Left colon (tissue), 2 donors: ENCODE measurements at places on chromosomes 1 and 21.

DNA sequence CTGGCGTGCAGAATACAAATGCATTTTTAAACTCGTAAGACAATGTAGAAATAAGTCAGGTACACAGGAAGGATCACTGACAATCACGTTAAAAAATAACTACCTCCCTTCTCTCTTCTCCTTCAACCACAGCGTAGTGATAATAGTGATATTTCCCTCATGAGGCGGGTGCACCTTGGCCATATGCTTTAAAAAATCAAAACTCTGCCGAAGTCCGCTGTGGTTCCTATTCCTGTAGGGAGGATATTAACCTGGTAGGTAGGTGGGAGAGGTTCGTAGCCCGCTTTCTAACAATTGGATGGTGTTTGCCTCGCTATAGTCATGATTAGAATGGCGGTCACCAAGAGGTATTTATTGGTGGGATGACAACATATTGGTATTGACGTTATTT lies 732 bp downstream of the GREM2 start:
- no peak for DNase-seq

GRCh38 chr21:37005548-37006485 lies 685 bp upstream of the RIPPLY3 start:
- DNase-seq: no peak

DNA sequence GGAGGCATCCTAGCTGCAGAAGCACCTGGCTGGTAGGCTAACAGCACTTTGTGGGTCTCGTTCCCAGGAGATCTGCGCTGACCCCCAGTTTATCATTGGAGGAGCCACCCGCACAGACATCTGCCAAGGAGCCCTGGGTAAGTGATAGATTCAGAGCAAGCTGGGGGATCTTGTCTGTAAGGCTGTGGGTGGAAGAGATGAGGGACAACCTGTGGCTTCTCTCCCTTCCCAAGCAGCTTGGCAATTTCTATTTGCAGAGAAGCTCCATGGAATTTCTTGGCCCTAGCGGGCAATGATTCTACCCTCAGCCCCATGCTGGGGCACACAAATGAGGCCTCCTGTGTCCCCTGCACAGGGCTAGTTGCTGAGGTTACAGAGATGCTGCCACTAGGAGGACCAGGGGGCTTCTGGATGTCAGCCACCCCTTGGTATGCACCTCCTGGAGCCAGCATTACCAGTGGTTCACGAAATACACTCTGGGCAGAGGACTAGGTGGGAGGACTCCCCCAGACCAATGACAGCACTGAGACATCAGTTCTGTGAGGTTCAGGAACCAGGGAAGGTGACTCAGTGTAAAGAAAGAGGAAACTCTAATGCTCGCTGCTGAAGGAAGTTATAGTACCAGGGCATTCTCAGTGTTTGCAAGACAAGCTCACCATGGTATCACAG lies 5.5 kb downstream of the CAPN2 start:
- DNase-seq: no peak

DNA sequence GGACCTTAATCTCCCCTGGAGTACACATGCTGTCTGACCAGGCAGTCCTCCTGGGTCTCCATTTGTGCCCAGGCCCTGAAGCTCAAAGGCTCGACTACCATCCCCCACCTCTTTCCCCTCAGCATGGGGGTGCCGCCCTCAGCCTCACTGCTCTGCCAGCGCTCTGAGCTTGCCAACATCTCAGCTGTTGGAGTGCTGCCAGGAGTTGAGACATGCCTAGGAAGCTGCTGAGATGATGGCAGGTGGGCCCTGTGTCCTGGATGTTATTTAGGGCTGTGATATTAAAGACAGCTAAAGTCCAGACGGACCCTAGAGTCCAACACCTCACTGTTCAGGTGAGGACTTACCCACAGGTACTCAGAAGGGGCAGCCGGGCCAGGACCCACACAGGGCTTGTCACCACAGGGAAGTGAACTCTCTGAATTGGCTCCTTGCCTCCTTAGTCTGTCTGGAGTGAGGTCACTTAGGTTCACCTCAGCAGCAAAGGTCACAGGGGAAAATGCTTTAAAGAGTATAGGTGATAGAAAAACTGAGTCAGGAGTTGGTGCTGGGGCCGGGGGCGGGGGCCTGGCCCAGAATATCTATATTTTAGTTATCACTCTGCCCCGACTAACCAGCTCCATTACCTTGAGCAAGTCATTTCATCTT lies 19.7 kb upstream of the KCNC4 start:
- DNase-seq: no peak

DNA sequence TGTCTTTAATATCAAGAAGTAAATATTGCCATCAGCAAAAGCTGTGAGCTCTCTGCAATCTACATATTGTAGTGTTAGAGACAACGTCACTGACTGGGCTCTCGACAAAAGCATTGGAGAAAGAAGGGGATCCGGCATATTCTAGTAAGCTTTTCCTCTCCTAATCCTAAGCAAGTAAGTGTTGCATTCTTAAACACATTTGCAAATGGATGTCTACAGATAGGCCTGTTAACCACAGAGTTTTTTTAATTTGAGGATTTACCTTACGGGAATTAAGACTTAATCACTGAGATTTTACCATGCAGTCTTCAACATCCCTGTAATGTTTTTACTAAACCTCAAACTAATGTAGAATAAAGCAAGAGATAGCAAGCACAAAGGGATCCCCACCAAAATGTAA lies 426.5 kb upstream of the CAMK1G start:
- no peak for DNase-seq
